ENCODE measurements at places on chromosomes 3 and 15.

DNA sequence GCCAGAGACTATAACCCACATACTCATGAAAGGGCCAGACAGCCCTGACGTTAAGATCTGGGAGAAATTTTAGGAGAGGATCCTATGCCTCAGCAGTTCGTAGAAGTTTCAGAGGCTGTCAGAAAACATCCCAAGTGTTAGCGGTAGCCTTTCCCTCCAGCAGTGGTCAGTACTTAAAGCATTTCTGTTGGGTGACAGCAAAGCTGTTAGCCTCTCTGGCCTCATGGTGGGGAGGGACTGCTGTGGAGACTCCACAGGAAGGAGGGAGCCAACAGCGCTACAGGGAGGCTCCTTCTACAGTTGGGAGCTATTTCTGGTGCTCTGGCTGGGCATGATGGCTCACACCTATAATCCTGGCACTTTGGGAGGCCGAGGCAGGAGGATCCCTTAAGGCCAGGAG is 27.4 kb downstream of the IDH2 start:
- no peak for DNase-seq

GRCh38 chr15:70748281-70748747 is 15.0 kb downstream of the UACA start:
- DNase-seq, result no peak

GRCh38 chr3:25143356-25144025 is 284.6 kb upstream of the RARB start:
- no peak for DNase-seq

GRCh38 chr3:42489937-42490227 is 12.6 kb upstream of the VIPR1 start:
- DNase-seq, result no peak

- no peak for DNase-seq
Observed at GRCh38 chr3:17399586-17399985, 342.8 kb downstream of the TBC1D5 start.

- DNase-seq, result peak; percentile 44
Observed at GRCh38 chr3:160808838-160809237, 52.8 kb downstream of the PPM1L start.

- no peak for DNase-seq
Observed at GRCh38 chr3:134075568-134075825, 45.8 kb upstream of the SLCO2A1 start.

- DNase-seq, result no peak
Observed at GRCh38 chr15:36758800-36759199, 179.4 kb downstream of the CDIN1 start.

DNA sequence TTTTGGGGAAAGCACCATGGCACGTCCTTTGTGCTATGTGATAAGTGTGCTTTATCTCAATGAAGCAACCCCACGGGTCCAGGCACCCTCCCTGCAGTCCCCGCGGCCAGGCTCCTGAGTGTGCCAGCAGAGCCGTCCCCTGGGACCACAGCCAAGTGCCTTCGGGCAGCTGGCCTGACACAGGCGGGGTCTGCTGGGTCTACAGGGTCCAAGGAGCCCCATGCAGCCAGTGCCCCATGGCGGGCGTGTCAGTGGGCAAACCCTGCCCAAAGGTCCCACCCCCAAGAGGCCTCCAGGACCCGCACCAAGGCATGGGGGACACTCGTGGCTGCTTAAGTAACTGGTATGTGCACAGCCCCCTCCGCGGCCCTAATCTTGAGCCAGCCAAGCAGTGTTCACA is 35.3 kb downstream of the KLHL25 start:
- no peak for DNase-seq

DNA sequence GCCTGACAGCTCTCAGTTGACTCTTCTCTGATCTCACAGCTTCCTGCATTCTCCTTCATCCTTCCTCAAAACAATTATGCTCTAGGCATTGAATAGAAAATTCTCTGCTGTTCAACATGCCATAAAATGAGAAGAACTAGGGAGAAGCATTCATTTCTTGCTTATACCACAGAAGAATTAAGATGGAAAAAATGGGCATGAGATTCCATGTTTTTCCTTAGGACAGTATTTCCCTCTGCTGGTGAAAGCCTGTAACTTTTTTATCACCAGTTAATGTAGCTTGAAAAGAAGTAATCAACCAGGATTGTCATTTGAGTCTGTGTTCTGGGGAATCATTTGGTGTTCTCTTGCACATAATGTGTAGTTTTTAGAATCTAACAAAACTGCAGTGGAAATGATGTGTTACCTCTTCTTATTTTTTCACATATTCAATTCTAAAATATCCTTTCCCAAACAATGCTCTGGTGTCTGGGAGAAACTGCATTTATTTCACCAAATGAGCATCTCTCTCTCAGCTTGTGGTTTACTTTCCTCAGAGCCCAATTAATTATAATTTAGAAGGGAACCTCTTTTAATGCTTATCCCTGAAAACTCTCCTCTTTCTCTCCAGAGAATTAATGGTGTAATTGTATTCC is 92.8 kb upstream of the DCBLD2 start:
- DNase-seq, result no peak

GRCh38 chr3:72665701-72666446 is 182.4 kb downstream of the SHQ1 start:
- DNase-seq, result no peak

- no peak for DNase-seq
Observed at GRCh38 chr15:43763819-43764446, 12.8 kb downstream of the ELL3 start.

- DNase-seq, result no peak
Observed at GRCh38 chr3:29637068-29637467, 356.2 kb downstream of the RBMS3 start.

- no peak for DNase-seq
Observed at GRCh38 chr3:129121016-129121791, 400 bp downstream of the RAB43 start.

DNA sequence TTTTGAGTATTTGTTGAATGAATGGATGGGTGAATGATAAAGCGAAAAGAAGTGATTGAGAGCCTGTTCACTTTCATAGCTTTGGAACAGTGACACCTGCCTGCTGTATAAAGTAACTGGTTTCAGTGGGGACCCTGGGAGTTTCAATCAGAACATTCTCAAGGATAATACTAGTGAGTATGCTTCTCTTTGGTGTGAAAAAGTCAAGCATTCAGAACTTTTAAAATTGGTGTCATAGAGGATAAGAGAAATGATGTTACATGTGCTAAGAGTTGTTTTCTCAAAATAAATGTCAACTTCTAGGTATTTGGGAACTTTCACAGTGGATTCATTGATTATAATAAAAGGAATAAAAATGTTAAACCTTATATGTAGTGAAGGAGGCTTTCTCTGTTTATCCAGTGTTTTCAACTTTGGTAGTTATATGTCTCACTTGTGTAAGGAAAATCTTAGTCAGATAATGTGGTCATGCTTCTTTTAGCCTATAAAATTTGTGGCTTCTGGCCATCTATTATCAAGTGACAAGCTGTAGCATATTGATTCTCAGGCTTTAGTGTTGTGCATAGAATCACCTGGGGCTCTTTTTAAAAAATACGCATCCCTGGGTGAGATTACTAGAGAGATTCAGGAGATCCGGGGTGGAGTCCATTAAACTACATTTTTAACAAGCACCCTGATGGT is 11.9 kb downstream of the LRCH3 start:
- no peak for DNase-seq

DNA sequence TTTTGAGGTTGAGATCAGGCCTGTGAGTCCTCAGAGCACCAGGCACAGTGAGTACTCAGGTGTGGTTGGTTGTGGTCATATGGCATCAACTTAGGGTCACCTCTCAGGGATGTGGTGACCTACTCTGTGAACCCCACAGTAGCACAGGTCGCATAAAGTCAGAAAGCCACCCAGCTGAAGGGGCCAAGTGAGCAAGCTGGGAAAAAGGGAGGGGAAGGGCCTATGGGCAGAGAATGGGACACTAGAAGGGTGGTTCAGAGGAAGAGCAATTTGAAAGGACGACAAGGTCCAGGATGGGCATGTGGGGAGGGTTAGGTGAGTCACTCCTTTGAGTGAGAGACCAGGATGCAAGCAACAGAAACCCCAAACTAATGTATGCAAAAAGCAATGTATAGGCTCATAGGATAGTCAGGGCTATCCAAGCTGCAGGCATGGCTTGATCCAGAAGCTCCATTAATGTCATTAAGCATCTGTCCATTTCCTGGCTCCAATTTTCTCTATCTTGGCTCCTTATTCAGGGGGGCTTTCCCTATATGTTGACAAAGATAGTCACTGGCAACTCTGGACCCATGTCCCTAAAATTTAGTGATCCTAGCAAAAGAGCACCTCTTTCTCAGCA is 33.5 kb downstream of the HMCES start:
- no peak for DNase-seq

GRCh38 chr3:37592328-37592727 is 269.4 kb upstream of the CTDSPL start:
- no peak for DNase-seq

GRCh38 chr3:53506110-53506762 is 11.8 kb downstream of the CACNA1D start:
- DNase-seq, result no peak

- DNase-seq, result peak; percentile 95
Observed at GRCh38 chr15:69997161-69997485, 100.6 kb downstream of the TLE3 start.

GRCh38 chr15:31732726-31733125 is 297.6 kb upstream of the CHRNA7 start:
- DNase-seq, result no peak

DNA sequence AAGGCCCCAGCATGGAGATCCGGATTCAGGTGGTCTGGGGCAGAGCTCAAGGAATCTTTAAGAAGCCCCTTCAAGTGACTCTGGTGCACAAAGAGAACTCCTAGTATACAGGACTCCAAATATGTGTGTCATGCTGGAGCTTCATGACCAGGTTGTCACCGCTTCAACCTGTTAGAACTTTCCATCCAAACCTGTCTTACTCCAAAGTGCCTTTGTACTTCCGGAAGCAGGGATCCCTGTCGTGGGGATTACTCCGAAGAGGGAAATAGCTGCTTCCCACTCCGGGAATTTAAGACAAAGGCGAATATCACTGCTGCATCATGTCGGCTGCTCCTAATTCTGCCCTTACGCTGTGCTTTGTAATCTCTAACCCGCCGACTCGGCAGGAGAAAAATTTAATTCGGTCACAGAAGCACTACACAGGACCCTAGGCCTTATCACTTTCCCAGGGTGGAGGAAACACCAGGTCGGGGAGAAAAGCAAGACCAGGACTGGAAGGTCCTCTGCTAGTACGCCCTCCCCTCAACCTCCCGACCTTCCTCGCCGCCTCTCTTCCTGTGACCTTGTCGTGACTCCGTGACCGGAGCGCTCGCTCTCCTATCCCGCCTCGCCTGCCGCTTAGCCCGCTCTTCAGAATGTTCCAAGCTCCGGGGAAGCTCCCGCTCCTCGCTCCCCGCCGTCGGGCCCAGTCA is 730 bp downstream of the HIGD1A start:
- DNase-seq, result peak; percentile 39

DNA sequence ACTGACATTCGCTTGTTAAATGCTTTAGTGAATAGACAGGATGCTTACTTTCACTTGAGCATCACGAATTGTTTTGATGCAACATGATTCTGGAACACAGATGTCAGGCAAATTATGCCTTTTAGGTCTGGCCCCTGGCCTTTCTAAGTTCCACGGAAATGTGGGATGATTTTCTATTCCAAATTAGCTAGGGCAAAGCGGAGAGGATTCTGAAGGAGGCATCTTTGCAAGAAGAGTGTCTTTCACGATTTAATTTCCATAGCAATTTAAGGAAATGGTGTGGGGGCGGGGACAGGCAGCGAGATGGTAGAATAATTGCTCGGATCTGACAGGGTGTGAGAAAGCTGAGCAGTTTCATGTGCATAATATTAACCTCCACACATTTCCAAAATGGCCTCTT is 238.5 kb upstream of the KCNMB2 start:
- DNase-seq, result no peak

DNA sequence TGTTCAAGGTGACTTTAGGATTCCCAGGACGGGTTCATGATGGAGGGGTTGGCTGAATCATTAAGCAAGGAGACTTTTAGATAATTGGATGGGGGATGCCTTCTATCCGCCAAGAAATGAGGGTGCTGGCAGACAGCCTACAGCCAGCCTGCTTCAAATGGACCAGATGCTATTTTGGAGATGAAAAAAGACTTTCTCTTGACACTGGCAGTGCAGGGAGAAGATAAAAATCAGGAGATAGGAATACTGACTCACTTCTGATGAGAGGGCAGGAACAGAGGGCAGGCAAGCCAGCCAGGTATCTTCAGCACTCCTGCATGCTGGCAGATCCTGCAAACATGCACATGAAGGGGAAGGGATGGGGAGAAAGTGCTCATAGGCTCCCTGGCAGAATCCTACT is 7.7 kb upstream of the SYN2 start:
- DNase-seq, result no peak

DNA sequence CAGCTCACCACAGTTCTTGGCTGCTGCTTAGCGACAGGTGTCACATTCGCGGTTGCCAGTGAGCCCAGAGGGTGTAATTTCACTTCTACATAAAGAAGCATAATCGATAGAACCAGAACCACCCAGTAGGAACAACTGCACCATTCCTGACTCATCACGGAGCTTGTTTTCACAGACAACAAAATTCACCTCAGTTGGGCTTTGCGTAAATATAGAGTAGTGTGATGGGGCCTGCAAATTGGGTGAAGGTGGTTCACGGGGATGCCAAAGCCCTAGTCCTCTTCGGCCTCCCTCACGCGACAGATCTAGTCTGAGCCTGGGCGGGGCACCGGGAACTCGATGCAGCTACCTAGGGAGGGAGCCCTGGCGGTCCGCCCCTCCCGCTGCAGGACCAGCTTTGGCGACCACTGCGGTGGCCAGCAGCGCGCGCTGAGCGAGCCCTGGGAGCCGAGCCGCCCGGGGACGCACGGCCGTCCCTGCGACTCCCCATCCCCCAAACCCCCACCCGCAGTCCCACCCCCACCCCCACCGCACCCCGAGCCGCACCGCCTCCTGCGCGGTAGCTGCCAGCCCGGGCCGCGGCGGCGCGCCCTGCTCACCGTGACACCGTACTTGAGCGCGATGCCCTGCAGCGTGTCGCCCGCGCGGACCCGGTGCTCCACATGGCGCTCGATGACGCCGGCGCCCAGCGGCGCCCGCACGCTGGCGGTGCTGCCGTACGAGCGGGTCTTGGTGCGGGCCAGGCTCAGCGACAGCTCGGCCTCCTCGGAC is 519 bp downstream of the LYSMD2 start:
- DNase-seq, result no peak

DNA sequence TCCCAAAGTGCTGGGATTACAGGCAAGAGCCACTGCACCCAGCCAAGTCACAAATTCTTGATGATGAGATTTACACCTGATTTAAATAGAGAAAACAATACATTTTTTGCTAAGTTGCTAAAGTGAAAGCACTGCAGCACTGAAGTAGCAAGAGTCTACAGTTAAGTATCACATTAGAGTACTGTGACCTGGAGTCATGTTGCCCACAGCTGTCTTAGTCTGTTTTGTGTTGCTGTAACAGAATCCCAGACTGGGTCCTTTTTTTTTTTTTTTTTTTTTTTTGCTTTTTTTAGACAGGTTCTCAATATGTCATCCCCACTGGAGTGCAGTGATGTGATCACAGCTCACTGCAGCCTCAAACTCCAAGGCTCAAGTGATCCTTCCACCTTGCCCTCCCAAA is 23.2 kb upstream of the GNB4 start:
- DNase-seq, result no peak

All from NCI-H2029 treated with DMSO at 0.1 percent for 48 hours (cell line).